ENCODE measurements at places on chromosomes 4 and X.

- DNase-seq: no peak
Measured at GRCh38 chr4:53193111-53193510, 172.8 kb downstream of the SCFD2 start.

GRCh38 chr4:130053723-130054122, 957.8 kb downstream of the C4orf33 start:
- no peak for DNase-seq

- no peak for DNase-seq
Measured at GRCh38 chrX:146881521-146881920, 67.0 kb upstream of the CXorf51A start.

GRCh38 chr4:1462768-1463075, 56.5 kb upstream of the NKX1-1 start:
- no peak for DNase-seq

DNA sequence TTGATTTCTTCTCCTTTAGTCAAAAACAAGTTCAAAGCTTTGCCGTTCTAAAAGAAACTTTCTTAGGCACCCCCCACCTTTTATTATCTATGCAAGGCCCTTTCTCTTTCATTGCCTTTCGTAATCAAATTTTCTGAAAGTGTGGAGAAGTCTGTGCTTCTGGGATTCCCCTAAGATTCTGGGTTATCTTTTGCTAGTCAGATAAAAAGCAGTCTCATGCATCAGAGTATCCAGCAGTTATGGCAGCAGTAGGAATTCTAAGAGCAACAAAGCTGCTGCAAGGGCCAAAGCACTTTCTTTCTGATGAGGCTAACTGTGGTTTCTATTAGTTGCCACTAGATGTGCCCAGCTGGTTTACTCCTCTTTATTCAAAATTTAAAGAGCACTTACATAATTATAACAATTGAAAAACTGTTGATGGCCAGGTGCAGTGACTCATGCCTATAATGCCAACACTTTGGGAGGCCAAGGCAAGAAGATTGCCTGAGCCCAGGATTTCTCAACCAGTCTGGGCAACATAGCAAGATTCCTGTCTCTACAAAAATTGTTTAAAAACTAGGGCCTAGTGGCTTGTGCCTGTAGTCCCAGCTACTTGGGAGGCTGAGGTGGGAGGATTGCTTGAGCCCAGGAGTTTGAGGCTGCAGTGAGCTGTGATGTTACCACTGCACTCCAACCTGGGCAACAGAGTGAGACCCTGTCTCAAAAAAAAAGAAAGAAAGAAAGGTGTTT, 296.2 kb downstream of the PAPSS1 start:
- no peak for DNase-seq

DNA sequence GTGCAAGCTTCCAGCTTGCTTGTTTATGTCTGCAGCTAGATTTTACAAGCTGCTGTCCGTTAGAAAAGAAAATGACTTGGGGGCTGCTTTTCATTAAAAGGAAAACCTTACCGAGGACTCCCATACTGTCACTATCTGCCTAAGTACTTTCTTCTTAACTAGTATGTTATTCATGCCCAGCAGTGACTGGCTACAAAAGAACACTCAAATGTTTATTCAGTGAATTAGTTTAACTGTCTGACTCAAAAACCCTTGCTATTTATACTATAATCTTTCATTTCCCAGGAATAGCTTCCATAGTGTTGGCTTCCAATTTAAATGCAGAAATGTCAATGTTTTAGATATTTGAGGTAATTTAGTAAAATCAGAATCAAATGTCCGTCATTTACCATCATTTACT, 164.9 kb downstream of the DTHD1 start:
- no peak for DNase-seq

GRCh38 chr4:130646886-130647285, 1550.9 kb downstream of the C4orf33 start:
- DNase-seq: no peak

- peak; percentile 37 for DNase-seq
Measured at GRCh38 chr4:4670869-4671268, 129.0 kb upstream of the STX18 start.

- no peak for DNase-seq
Measured at GRCh38 chr4:110704748-110705439, 82.0 kb upstream of the PITX2 start.

GRCh38 chr4:24625091-24625490, 40.7 kb upstream of the DHX15 start:
- DNase-seq: no peak

DNA sequence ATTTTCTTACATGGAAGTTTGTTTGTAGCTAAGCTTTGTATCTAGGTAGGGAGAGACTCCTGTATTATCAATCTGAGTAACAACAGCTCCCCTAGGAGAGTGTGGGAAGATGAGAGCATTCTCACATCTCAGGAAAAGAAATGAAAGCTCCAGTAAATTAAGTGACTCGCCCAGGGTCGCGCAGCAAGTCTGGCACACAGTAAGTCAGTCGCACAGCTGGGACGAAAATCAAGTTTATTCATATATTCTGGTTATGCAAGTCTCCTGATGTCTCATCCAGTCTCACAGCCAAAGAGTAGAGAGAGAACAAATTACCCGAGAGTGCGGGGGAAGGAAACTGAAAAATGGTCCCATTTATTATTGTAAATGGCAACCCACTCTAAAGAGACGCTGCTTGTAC, 216.1 kb downstream of the STK32B start:
- no peak for DNase-seq

DNA sequence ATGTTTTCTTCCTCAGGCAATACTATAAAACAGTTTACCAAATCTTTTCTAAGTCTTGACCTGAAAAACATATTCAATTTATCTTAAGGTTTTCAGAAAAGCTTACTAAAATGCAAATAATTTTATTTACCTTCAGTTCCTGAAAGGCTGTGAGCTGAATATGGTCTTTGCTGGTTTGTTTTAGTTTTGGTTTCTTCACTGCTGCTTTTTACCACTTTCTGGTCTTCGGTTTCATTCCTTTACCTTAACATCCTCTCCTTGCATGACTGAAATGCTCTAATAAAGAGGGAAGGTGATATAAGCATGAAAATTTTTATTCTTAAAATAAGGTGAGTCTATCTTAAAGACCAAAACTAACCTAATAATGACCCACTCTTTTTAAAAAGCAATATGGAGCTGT, 97.1 kb upstream of the NRK start:
- no peak for DNase-seq

Data from ELF-1 (cell line).